ENCODE measurements at places on chromosomes 13 and 19. TPM values are rescaled to one million over a fixed set of nuclear protein-coding genes. Genes with fewer than 3 reads are reported as not detected.

The YIF1B gene
- polyA plus RNA-seq = 56.7 TPM

The SUGT1 gene
- polyA plus RNA-seq = 28.0 TPM

The TEX101 gene
- polyA plus RNA-seq = not detected

The ZNF358 gene
- 44.6 TPM for polyA plus RNA-seq

The ZNF583 gene
- polyA plus RNA-seq = 1.3 TPM

GRCh38 chr19:41735071-41735600 lies 20.2 kb upstream of the CEACAM6 start:
- no peak overlapping the region for H3K4me3 ChIP-seq
- no peaks in the 10 kb centered on the region for H3K36me3 ChIP-seq
- peaks cover 2% of the 10 kb centered on the region for H3K27me3 ChIP-seq
- DNase-seq = no peak
- no peak overlapping the region for H3K27ac ChIP-seq

- DNase-seq = no peak
- H3K36me3 ChIP-seq = no peaks in the 10 kb centered on the region
- H3K4me1 ChIP-seq = no peaks in the 10 kb centered on the region
- no peak overlapping the region for H3K27ac ChIP-seq
Measured at GRCh38 chr13:111359237-111359915, 38.9 kb downstream of the TEX29 start.
